Suppressor macrophage treated with lipopolysaccharide for 4 hours (primary cell): ENCODE measurements at places on chromosomes 11 and 22.
A peak's percentile ranks its signal among the peaks of the same experiment; 100 is the strongest.

- DNase-seq, result no peak
These were observed 31.9 kb upstream of the NRGN start for GRCh38 chr11:124707829-124708228.

DNA sequence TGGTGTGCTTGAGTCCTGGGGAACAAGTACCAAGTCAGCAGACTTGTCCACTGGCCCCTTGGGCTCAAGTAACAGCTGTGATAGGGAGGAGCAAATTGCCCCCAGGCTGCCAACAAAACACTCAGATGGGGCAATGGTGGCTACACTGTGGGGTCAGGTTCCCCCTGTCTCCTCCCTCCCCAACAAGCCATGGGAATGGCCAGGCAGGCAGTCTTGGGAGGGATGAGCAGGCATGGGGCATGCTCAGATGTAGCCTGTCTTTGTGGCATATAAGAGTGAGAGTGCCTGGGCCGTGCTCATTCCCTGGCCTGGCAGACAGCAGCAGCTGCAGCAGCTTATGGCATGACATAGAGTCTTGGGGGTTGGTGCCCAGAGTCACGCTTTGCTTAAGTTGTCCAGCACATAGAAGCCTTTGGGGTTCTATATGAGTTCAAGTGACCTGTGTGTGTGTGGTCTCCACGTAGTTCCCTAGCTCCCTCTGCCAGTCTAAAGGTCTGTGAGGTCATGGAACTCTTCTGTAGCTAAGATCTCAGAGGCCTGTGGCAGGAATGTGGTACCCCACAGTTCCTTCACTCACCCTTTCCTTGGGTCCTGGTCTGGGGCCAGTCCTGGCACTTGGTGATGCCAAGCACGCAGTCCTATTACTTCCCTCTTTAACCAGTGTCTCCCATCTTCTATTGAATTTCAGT, 44.7 kb downstream of the BIRC2 start:
- no peak for DNase-seq

- no peak for DNase-seq
These were observed 6.9 kb downstream of the GTPBP1 start for GRCh38 chr22:38712486-38713207.

- DNase-seq, result no peak
These were observed 23.7 kb downstream of the YWHAH start for GRCh38 chr22:31968022-31968421.

DNA sequence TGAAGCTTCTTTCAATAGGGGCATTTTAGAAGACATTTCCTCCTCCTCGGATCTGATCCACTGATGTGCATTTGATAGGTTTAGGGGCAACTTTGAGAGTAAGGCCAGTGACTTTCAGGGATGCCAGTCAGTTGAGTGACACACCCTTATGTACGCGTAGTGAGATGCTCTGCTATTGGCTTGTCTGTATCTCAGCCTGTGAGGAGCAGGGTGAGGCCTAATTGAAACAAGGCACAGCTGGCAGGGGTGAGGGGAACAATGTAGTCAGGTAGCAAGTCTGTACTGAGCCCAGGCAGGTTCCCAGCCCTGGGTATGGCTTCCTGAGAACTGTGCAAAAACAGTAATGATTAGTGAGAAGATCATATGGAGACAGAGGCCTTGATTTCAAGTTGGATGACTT, 61.5 kb downstream of the STIM1 start:
- DNase-seq, result no peak

- no peak for DNase-seq
These were observed 29.3 kb upstream of the OR10D3 start for GRCh38 chr11:124153821-124154220.

- peak; percentile 58 for DNase-seq
These were observed 12.3 kb downstream of the TBX1 start for GRCh38 chr22:19772673-19773469.

- DNase-seq, result no peak
These were observed 785 bp downstream of the IGSF9B start for GRCh38 chr11:133955945-133956421.

DNA sequence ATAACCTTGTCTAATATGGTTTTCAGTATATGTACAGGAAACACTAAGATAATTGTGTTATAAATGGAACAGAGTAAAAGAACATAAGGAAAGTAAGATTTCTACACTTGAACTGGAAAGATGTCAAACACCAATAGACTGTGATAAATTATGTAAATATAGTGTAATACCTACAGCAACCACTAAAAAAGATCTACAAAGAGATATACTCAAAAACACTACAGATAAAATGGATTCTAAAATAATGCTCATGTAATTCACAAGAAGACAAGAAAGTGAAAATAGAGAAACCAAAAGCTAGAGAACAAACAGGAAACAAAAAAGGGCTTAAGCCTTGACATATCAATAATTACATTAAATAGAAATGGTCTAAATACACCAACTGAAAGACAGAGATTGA, 30.9 kb downstream of the DEUP1 start:
- DNase-seq, result no peak

GRCh38 chr11:64120951-64121569, 44.9 kb downstream of the MACROD1 start:
- DNase-seq, result no peak

DNA sequence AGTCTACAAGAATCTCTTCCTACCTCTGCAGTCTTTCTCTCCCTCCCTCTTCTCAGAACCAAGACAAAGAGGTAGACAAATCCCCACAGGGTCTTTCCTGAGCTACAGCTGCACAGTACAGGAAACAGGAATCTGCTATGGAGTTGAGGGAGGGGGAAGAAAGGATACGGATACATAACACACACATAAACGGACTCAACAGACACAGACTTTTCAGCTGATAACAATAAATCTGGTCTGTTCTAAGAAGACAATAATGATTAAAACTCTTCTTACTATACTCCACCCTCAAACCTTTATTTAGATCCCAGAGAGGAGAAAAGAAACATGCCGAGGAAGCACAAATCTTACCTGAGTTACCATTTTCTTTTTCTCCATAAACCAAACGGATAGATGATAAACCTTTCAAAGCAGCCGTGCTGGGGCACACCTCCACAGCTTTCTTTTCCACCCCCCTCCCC, 122.2 kb downstream of the APOL5 start:
- DNase-seq, result no peak

GRCh38 chr11:130070109-130070845, 583 bp downstream of the APLP2 start:
- DNase-seq, result peak; percentile 56

DNA sequence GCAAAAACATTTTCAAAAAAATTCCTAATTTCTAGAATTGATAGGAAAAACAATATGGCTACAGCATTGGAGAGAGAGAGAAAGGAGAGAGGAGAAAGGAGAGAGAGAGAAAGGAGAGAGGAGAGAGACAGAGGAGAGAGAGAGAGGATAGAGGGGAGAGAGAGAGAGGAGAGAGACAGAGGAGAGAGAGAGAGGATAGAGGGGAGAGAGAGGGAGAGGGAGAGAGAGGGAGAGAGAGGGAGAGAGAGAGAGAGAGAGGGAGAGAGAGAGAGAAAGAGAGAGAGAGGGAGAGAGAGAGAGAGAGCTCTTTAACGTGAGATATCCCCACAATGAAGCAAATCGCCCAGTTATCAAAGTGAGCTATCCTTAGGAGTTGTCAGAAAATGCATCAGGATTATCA, 737 bp upstream of the TYR start:
- no peak for DNase-seq
